Brain microvascular endothelial cell (primary cell): ENCODE measurements at places on chromosomes 7 and 10.

DNA sequence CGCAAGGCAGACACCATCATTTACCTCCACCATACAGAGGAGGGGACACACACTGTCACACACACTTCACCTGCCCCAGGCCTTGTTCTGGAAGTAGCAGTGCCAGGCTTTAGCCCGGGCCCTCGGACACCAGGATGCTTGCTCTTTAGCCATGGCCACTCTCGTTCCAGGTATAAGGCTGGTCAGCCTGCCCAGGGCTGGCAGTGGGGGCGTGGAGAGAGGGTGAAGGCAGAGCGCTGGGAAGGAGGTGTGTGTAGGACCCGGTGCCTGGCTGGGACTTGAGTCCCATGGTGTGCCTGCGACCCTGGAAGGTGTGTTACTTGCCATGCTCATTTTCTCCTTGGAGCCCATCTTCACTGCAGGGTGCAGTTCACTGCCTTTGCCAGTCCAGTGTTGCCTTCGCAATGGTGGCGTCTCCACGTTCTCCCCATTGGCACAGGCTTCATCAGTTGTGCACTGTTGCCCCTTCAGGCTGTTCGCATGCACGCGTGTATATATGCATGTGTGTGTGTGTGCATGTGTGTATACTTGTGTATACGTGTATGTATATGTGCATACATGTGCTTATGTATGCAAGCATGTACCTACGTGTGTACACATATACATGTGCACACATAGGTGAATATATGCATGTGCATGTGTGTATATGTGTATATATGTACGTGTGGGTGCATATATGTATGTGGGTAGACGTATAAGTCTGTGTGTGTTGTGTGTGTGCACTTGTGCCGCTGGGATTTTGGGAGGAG is 153.4 kb downstream of the CAMK1D start:
- no peak for DNase-seq

- no peak for DNase-seq
Observed at GRCh38 chr10:68365611-68366010, 32.9 kb upstream of the PBLD start.

GRCh38 chr7:78588393-78588792 is 789.8 kb downstream of the PHTF2 start:
- DNase-seq = no peak

- DNase-seq = no peak
Observed at GRCh38 chr7:158356454-158356853, 231.2 kb downstream of the PTPRN2 start.
